Anterior cingulate cortex (tissue), 58 donors: ENCODE measurements at places on chromosomes 16 and 17.

DNA sequence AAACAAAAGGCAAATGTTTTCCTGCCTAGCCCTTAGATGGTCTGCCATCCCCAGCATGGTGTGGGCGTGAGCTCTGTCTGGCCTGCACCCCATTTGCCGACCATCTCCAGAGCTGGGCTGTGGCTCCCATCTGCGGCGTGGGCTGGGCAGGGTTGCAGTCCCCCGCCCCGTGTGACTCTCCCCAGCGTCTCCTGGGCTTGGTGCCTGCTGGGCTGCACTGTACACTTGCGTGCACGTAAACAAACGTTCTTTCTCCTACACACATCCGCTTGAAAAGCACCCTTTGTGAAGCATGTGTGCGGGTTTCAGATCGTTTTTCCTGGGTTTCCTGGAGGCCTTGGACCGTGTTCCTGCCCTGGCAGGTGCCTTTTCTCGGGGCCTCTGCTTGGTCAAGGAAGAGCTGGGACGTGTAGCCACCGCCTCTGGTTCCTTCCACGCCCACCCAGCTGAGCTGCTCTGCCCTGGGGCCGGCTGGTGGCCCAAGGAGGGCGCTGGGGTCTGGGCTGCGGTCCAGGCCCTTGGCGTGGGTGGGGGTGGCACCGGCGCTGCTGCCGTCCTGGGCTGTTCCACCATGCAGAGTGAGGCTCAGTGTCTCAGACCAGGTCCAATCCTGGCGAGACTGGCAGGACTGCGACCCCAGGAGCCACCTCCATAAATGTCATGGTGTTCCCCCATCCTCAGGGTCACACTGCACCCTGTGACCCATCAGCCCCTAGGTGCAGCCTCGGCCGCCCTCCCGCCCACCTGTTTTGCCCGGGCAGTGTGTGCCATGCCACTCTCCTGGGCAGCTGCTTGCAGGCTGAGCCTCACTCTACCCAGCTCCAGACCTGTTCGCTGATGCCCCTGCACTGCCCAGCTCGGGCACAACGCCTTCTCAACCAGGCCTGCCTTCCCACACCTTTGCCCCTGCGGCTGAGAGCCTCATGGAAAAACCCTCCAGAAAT, 9.9 kb upstream of the BAIAP3 start:
- peak; percentile 44 for DNase-seq

- no peak for DNase-seq
Observed at GRCh38 chr16:24071666-24072360, 184.3 kb upstream of the CACNG3 start.

DNA sequence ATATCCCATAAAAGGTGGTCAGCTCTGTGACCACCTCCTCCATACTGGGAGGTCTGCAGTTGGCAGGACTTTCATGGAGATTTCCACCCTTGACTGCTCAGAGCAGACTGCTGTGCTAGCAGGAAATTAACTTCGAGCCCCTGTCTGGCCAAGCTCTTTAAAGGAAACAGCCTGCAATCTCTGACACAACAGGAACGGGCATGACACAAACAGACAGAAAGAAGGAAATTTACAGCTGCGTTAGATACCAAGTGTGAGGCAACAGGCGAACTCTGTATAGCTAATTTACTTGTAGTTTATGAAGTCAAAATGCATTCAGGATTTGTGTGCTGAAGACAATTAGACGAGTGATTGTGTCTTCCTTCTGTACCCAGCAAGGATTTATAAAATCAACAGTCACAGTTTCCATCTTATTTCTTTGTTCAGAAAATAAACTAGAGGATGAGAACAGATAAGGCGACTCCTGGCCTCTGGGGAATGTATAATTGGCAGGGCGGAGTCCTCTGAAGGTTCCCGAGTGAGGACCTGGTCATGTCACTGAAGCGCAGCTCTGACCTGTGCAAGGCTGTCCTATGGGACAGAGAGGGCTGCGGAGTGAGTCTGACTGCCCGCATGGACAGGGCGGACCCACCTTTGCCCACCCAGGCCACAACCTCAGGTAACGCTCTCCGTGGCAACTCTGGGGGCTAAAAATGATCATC, 16.1 kb downstream of the WIPI1 start:
- no peak for DNase-seq

GRCh38 chr16:74094962-74095361, 201.7 kb upstream of the PSMD7 start:
- no peak for DNase-seq

- peak; percentile 19 for DNase-seq
Observed at GRCh38 chr17:79789943-79790804, 6.7 kb downstream of the CBX8 start.
